ENCODE measurements at places on chromosomes 7 and 10.

- no peak for DNase-seq
Measured at GRCh38 chr10:78802866-78803265, 265.9 kb upstream of the ZMIZ1 start.

GRCh38 chr10:68618234-68618633 lies 58.1 kb downstream of the TET1 start:
- DNase-seq = no peak

- DNase-seq = no peak
Measured at GRCh38 chr7:46682836-46683624, 762.0 kb upstream of the IGFBP3 start.

DNA sequence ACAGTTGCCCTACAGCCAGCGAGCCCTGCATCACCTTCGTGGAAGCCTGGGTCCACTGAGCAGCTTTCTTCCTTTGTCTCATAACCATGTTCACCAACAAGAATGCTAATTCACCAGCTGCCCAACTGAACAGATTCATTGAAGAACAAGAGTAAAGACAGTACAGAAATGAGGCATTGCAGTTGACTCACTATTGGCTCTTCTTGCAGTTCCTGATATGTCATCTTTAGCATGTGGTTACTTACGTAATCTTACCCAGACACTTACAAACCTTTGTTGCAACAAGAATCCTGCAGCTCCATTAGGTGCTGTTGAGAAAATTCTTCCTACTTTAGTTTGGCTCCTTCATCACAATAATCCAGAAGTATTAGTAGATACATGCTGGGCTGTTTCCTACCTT lies 174.0 kb upstream of the TPK1 start:
- no peak for DNase-seq

DNA sequence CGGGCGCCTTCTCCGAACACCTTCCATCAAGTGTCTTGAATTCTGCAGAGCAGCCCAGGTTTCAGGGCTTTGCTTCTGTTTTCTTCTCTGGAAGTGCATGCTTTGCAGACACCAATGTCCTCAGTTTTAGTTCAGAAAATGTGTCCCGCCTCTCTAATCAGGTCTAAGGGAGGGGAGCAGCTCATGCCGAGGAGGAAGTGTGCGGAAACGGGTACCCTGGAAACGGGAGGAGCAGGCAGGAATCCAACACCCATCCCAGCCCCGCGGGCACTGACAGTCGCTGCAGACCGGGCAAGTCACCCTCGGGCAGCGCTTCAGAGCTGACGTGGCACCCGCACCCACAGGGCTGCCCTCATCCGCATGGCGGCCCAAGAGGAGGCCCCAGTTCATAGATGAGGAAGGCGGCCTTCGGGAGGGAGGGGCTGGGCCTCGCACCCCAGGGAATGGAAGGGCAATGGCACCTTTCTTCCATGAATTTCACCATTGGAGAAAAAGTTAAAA lies 338.7 kb downstream of the DNAJB6 start:
- no peak for DNase-seq

- DNase-seq = no peak
Measured at GRCh38 chr7:107967420-107967819, 35.5 kb downstream of the LAMB1 start.

DNA sequence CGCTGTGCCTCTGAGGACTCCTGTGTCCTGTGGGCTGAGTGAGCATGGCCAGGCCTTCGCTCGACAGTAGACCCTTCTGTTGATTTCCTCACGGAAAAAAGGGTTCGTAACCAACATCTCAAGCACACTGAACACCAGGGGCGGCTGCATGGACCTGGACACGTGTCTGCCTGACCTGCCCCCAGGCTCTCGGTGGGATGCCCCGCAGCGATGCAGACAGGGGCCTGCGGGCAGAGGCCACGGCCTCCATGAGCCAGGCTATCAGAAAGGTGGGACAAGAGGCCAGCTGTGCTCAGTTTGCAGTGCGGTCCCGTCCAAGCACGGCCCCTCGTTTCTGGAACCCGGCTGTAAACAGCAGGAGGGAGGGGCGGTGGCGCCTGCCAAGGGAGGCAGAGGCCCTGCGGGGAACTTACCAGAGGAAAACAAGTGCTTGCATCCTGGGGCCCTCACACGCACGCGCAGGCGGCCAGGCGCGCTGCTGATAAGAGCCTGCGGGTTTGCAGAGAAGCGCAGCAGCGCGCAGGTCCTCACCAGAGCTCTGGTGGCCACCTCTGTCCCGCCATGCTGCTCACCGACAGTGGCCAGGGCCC lies 10.6 kb downstream of the GPR146 start:
- no peak for DNase-seq

DNA sequence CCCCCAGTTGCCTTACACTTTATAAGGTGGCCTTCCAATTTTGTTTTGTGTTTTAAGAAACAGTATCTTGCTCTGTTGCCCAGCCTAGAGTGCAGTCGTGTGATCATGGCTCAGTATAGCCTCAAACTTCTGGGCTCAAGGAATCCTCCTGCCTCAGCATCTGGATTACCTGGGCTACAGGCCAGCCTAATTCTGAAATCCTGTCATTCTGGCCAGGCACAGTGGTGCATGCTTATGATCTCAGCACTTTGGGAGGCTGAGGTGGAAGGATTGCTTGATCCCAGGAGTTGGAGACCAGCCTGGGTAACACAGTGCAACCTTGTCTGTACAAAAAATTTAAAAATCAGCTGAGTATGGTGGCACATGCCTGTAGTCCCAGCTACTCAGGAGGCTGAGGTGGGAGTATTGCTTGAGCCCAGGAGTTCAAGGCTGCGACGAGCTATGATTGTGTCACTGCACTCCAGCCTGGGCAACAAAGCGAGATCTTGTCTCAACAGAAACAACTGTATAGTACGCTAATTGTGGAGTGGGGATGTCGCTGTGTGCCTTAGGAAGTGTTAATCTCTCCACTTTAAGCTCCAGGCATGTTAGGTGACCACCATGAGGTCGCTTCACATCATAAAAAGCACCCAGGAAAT lies 24.7 kb upstream of the RBM33 start:
- no peak for DNase-seq

DNA sequence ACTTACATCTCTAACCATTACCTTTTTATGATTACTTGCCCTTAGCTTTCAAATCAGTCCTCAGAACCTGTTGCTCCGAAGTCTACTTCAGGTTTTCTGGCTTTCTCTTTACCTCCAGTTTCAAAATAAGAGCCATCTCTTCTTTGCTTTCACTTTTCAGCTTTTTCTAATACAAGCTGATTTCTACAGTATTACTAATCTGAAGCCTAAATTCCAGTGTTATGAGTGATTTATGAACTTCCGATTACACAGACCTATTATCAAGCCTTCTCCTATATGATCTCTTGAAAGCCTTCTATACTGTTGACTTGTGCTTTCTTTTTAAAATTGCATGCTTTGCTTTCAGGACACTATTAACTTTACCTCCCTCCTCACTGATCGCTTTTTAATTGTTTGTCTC lies 1307.8 kb upstream of the CELF2 start:
- DNase-seq = no peak
